ENCODE measurements at places on chromosomes 6 and 20.
A peak's percentile ranks its signal among the peaks of the same experiment; 100 is the strongest.

GRCh38 chr20:48823960-48824498 is 3.8 kb downstream of the PREX1 start:
- DNase-seq = no peak

- DNase-seq = no peak
Measured at GRCh38 chr20:24064092-24064491, 75.5 kb upstream of the GGTLC1 start.

- DNase-seq = no peak
Measured at GRCh38 chr20:9551808-9552550, 37.6 kb downstream of the LAMP5 start.

DNA sequence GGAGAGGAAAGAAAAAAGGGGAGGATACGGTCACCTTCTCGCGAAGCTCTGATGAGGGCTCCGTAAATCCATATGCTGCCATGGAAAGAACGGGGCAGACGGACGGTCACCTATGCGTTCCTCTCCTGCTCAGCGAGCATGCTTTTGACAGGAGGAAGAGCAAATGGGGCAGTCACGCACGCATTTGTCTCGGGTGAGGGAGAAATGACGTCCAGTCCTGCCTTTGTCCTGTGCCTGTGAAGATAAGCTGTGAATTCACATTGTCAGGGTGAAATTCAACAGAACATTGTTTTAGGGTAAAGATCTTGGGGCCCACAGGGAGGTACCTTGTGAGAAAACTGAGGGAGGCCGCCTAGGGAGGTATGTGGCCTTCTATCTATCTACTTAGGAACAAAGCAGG is 83.8 kb downstream of the IRF4 start:
- no peak for DNase-seq

- peak; percentile 50 for DNase-seq
Measured at GRCh38 chr6:16438718-16439591, 200.6 kb downstream of the GMPR start.

All from CD8-positive, alpha-beta memory T cell (primary cell).